ENCODE measurements at places on chromosomes 4 and X.

- ATAC-seq, result peak; percentile 63
These were observed 121.7 kb upstream of the DIPK2B start for GRCh38 chrX:45322382-45322781.

DNA sequence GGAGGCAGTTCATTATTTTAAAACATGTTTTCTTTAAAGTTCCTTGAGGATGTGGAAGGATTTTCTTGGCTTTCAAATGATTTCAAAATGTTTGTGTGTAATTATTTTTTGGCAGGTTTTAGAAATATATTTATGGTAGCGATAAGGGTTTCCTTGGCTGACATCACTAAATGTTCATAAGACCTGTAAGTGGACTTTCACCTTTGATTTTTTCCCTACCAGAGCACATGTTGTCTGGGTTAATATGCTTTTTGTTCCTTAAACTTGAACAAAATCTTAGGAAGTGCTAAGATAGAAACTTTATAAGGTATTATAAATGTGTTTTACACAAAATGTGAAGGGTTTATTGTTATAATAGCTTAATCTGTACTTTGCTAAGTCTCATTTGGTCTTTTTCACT is 315.6 kb downstream of the PCDH7 start:
- no peak for ATAC-seq

- ATAC-seq, result peak; percentile 72
These were observed 130.9 kb downstream of the RNF150 start for GRCh38 chr4:141002323-141002805.

DNA sequence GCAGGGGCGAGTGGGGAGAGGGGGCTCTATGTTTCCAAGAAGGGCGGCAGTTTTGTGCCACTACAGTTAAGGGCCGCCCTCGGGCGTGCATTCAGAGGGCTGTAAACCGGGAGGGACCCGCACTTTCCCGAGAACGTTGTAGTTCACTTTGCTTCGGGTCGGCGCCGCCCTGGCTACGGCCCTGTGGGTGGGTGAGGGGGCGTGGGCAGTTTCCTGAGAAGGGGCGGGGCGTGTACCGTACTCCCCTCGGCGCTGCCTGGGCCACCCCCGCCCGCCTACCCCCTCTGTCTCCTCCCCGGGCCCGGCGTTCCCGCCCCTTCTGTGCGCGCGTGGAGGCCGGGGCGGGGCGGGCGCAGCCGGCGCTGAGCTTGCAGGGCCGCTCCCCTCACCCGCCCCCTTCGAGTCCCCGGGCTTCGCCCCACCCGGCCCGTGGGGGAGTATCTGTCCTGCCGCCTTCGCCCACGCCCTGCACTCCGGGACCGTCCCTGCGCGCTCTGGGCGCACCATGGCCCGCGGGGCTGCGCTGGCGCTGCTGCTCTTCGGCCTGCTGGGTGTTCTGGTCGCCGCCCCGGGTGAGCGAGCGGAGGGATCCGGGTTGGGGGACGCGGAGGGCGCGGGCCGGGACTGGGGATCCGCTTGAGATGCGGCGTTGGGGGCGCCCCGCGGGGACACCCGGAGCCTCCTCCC is at the start of gene CD99:
Gene CD99, plus strand, starts transcription at position 440 of the 687 bp plus-strand sequence. Its CDS starts 66 bp downstream, at position 506.
- ATAC-seq, result peak; percentile 96

- no peak for ATAC-seq
These were observed 45.7 kb upstream of the INTU start for GRCh38 chr4:127586922-127587571.

DNA sequence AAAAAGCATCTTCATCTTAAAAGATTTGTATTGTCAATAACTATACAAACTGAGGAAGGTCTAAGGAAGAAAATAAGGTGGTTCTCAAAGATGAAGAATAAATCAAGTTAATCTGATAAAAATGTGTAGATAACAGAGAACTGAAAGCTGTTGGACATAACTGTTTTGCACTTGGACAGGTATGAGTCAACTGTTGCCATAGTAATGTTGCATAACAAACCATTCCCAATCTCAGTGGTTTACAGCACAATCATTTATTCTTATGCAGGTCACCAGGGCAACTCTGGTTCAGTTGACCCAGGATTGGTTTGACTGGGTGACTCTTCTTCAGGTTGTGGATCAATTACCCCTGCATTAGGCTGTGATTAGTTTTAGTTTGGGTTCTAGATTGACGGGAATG is 2197.7 kb downstream of the ARAP2 start:
- no peak for ATAC-seq

GRCh38 chr4:101512416-101512815 is 165.1 kb upstream of the PPP3CA start:
- ATAC-seq, result no peak

DNA sequence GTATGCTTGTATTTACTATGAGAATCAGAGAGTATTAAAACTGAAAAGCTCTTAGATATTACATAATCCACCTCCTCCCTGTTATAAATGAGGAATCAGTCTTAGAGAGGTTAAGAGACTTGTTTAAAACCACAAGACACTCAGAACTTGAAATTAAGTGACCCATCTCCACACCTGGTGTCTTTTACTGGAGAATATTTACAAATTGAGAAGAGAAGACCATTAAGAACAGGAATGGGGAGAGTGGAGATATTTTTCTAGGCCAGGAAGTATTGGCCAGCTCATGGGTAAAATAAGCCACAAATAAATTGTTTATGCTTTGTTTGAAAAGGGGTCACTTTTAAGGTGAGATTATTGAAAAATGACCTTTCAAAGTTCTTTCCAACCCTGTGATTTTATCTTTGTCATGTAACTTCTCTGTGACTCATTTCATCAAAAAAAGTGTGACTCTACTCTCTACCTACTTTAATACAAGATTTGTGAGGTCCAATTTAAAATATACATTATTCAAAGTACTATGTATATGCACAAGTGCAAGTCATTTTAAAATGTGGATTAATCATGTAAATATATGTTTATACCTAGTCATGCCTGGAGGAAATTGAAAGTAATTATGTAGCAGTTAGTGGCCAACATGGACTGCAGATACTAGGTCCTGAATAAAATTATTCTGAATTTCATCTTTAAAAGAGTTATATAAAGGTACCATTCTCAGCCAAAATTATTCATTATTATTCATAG is 15.9 kb upstream of the COX7B2 start:
- ATAC-seq, result no peak

- no peak for ATAC-seq
These were observed 515.7 kb downstream of the SMARCA1 start for GRCh38 chrX:129007631-129008030.

DNA sequence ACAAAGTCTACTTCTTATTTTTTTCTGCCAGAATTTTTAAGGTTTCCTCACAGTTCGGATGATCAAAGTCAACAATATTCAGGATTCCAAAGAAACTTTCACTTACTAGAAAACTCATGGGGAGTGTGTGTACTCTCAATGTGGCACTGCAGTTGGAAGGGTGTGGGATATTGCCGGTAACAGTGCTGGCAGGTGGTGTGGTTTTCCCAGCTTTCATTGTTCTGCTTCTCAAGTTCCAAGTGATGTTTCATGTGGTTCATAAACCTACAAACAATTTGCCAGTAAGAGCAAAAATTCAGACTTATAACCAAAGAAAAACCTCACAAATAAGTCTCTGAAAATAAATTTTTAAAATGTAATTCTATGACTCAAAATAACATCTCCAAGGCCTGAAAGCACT is 39.8 kb downstream of the ZNF280C start:
- no peak for ATAC-seq

- no peak for ATAC-seq
These were observed 26.3 kb downstream of the KLHL8 start for GRCh38 chr4:87193958-87194675.

- ATAC-seq, result no peak
These were observed 107.4 kb upstream of the AFAP1 start for GRCh38 chr4:8046925-8047541.

All from gastroesophageal sphincter (tissue), 4 donors.